ENCODE measurements at places on chromosomes 3 and 15.

DNA sequence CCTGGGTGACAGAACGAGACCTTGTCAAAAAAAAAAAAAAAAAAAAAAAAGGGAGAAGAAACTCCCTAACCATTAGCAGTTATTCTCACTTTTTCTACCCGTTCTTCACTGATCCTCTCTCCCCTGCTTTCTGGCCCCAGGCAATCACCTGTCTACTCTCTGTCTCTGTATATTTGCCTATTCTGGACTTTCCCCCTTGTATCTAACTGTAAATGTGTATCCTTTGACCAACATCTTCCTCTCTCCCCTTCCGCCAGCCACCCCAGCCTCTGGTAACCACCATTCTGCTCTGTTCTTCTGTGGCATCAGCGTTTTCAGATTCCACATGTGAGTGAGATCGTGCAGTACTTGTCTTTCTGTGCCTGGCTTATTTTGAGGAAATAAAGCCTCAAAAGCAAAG is 6.9 kb downstream of the CYFIP1 start:
- DNase-seq: no peak

DNA sequence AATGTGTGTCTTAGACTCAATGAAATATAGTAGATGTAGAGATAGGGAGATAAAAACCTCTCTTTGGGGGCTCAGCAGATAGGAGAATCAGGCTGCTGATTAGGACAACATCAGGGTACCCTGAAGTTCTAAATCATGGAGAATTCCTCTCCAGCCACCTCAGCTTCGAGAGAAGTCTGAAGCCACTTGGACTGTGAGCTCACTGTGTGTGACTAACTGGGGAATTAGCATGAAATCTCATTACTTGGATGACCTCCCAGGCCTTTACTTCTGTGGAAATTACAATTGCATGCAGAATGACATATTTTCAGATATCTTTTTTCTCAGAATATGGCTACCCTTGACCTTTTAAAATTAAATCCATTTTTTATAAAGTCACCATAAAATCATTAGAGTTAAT is 128.0 kb upstream of the MRPL3 start:
- no peak for DNase-seq

DNA sequence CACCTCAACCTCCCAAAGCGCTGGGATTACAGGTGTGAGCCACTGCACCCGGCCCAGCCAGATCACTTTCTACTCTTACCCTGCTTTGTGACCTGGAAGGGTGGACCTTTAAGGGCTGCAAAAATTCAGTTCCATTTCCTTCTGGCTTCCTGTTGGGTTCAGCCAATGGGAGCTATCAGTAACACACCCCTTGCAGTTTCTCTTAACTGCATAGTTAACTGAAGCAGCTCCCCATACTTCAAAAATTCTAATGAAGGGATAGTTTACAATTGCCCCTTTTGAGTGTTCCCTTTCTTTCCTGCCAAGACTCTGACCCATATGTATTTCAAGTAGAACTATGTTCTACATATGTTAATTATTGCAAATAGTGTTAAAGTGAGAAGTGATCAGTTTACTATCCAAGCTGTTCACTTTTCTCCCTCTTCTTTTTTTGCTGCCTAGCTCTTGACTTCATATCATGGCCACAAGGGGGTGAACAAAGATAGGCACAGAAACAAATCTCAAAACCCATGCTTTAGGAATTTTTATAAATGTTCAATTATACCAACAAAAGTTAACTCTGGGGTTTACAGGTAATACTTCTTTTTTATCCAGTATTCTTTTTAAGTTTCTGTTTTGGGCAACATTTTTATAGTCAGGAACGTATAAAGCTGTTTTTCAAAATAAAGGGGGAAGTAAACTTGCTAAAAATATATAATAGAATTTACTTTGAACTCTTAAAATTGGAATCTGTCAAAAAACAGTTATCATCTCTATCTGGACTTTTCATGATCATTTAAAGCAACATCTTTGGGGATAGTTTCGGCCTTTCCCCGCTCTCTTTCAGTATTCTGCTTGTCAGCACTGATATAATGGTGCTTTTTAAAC is 8.1 kb downstream of the PGBD4 start:
- DNase-seq: peak; percentile 28

- no peak for DNase-seq
Measured at GRCh38 chr3:52451237-52452083, 2.4 kb downstream of the TNNC1 start.

GRCh38 chr3:113805249-113805648 is 33.3 kb upstream of the GRAMD1C start:
- DNase-seq: no peak

- DNase-seq: no peak
Measured at GRCh38 chr3:37961622-37962431, 28.8 kb upstream of the VILL start.

DNA sequence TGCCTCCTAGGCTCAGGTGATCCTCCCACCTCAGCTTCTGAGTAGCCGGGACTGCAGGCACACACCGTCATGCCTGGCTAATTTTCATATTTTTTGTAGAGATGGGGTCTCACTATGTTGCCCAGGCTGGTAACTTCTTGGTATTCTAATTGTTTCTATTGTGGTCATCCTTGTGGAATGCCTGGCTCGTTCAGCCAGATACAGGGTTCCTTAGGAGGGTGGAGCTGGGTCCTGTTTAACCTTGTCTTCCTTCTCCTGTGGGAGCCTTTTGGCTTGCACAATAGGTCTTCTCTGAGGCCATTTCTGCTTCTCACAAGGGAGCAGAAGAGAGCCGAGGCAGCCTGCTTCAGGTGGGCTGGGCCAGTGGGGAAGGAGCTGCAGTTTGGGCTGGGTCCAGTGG is 15.7 kb downstream of the PLEKHO2 start:
- DNase-seq: no peak

- DNase-seq: no peak
Measured at GRCh38 chr15:29925227-29926082, 103.2 kb upstream of the TJP1 start.

DNA sequence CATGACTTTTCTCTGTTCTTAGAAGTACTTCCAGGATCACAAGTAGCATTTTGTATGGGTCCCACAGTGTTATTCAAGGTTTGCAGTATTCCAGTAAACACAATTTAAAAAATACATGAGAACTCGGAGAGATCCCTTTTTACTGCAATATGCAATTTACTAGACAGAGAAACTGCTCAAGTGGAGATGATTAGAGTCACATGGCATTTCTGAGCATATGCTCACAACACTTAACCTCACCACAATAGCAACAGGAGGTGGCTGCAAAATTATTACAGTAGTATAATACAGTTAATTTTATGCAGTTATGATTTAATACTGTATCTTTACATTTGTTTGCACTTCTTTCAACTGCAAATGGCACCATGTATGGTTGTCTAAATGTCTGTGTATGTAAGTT is 87.5 kb downstream of the PIK3CB start:
- no peak for DNase-seq

GRCh38 chr15:52783929-52784798 is 6.0 kb downstream of the ONECUT1 start:
- DNase-seq: no peak

DNA sequence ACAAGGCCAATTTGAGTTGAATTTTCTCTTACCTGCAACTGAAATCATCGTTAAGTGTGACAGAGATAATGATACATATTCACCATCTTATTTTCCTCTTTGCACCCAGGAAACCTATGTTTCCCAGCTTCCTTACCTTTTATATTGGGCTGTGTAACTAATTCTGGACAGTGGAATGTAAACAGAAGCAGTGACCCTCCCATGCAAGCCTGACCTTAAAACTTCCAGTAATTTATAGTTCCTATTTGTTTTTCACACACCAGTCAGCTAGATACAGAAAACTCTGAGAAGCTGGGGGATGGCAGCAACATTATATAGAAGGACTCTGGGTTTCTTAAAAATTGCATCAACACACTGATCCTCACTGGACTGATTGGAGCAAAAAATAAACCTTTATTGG is 4.5 kb upstream of the ZNF280D start:
- DNase-seq: no peak

- DNase-seq: no peak
Measured at GRCh38 chr3:47273564-47273963, 9.0 kb downstream of the KIF9 start.

- DNase-seq: no peak
Measured at GRCh38 chr3:70805061-70805889, 492.8 kb upstream of the MDFIC2 start.

DNA sequence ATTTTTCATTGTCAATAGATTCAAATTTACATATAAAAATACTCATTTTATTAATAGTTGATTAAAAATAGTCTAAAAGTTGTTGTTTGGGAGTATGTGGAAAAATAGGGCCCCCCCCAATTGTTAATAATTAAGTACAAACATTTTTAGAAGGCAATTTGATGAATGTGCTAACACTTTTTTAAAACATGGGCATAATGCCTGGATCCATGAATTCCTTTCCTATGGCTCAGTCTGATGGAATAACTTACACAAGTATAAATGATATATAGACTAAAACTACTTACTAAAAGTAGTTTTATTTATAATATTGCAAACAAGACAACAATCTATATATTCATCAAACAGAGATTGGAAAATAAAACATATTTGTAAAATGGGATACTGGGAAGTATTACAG is 247.2 kb upstream of the LRRN1 start:
- DNase-seq: no peak

DNA sequence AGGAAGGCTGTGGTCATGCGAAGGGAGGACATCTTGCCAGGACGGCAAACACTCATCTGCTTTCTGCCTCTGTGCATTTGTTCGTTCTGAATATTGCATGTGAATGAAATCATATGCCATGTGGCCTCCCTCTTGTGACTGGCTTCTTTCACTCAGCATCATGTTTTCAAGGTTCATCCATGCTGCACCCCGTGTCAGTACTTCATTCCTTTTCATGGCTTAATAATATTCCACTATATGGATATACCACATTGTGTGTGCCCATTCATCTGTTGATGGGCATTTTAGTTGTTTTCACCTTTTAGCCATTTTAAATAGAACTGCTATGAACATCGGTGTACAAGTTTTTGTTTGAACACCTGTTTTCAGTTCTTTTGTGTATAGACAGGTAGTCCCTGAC is 118.7 kb downstream of the GABRG3 start:
- no peak for DNase-seq

DNA sequence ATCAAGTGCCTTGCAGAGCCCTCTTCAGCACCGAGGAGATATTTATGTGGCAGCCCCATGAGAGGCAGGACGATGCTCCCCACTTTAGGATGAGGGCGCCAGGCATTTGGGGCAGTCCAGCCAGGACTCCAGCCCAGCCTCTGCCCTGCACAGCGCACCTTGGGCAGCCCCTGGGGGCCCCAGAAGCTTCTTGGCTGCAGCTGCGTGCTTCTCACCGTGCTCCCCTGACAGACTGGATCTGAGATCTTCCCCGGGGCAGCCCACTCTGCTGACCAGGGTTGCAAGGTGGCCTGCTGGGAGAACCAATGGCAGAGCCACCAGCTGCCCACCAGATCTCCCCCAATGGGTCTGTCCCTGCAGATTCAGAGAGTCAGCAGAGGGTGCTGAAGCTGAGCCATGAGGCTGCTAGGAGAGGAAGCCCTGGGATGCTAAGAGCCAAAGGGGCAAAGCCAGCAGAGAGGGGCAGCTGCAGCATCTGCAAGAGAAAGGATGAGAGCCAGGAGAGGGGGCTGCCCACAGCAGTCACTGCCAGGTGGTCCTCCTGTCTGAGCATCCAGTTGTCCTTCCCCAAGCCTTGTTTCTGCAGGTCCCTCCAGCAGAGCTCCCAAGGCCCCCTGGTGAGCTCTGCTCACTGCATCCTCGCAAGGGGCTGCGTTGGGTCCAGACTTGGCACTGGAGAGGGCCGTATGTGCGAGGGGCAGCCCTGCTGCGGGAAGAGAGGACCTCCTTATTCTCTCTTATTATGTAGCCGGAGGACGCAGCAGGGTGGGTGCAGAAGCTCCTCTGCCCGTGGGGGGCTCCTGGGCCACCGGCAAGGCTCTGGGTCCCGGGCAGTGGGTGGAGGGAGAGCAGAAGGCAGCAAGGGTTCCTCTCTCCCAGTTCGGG is 14.7 kb upstream of the KLF13 start:
- no peak for DNase-seq

GRCh38 chr3:81799403-81799802 is 38.0 kb upstream of the GBE1 start:
- DNase-seq: no peak

GRCh38 chr15:72230197-72231065 is 559 bp downstream of the PKM start:
- peak; percentile 66 for DNase-seq

DNA sequence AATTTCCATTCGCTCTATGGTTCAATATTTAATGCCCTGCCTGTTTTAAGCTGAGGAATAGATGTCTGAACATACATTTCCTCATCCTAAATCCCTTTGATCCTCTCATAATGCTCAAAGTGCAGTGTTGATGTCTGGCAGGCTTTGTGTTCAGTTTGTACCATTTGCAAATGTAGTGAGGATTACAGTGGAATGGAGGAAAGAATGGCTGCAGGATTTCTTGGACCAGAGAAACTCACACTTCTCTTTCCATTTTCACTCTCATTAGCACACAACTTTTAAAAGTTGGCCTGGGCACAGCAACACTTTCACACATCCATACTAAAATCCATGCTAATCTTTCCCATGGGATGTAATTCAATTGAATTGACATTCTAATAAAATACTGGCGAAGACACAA is 28.6 kb upstream of the THRB start:
- DNase-seq: no peak

GRCh38 chr15:63843901-63844317 is 10.2 kb upstream of the HERC1 start:
- DNase-seq: no peak

GRCh38 chr3:3145831-3146230 is 19.1 kb downstream of the TRNT1 start:
- no peak for DNase-seq

DNA sequence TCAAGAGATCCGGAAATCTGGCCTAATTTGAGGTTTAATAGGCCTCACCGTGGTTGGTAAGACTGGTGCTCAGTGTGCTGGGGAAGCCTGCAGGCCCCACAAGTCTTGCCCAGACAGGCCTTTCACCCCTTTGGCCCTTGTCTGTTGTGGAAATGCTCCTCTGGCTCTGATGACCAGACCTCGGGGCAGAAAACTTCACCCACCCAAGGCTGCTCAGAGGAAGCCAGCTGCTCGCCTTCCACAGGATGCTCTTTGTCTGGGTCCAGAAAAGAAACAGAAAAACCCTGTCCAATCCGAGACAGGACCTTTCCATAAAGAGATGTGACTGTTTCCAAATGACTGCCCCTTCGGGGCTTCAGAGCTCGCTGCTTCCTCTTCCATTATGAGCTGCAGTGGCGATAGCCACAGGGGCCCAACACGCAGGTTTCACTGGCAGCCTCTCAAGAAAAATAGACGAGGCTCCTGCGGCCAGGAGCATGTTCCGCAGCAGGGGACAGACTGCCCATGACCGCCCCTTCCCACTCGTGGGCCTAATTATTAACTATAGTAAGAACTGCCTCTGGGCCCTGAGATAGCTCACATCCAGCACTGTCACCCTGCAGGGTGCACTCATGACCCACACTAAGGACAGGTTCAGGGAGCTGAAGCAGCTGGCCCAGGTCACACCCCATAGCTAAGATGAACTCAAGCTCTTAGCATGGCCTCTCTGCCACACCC is 6.8 kb upstream of the SNX22 start:
- no peak for DNase-seq
